ENCODE measurements at places on chromosomes 16 and 17. TPM values are rescaled to one million over a fixed set of nuclear protein-coding genes. Genes with fewer than 3 reads are reported as not detected.
A peak's percentile ranks its signal among the peaks of the same experiment; 100 is the strongest.

DNA sequence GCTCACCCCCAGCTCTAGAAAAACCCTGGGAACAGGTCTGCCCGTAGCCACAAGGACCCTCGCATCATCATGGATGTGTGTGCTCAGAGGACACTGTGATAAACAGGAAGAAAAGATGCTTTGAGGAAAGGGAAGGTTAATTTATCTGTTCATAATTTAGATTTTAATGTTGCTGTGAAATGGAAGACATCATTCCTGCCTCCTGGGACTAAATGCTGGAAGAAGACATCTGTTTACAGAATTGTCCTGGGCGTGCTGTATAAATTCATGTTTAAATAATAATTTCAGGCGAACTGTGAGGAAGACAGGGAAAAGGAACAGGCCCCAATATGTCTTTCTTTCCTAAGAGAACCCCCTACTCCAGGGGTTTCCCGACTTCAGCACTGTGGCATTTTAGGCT lies 112.6 kb downstream of the SHISA6 start:
- DNase-seq = no peak

XPO6 gene
- 42.9 TPM for polyA plus RNA-seq

DNA sequence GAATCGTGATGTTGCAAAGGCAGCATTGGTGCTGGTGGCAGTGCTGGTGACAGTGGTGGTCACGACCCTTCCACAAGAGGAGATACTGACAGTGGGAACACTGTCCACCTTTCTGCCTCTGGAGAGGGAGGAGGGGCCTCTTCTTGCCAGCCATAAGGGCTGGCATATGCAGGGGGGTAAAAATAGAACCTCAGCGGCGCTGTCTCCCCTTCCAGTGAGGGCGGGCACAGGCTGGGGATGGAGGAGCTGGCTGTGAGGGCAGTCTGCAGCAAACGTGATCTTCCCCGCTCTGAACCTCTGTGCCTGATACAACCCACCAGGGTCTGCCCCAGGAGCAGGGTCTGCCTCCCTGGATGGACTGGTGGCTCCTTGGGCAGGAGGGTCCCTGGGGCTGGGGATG lies 3.4 kb downstream of the RAP1GAP2 start:
- DNase-seq = no peak

- DNase-seq = peak; percentile 69
Measured at GRCh38 chr17:57604771-57605674, 140.1 kb downstream of the CCDC182 start.

- peak; percentile 7 for DNase-seq
Measured at GRCh38 chr17:36153895-36154610, 22.4 kb downstream of the TBC1D3B start.

DNA sequence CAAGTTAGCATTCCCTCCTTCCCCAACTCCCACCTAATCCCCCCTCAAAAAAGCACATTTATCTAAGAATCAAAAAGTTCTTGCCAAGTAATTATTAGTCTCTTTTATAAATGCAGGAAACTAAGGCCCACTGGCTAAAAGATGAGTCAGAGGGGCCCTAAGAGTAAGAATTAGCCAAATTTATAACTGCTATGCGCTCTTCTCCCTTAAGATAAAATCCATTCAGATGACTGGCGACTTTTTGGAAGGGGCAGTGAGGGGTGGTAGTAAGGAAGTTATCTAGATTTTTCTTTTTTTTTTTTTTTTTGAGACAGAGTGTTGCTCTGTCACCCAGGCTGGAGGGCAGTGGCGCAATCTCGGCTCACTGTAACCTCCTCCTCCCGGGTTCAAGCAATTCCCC lies 17.1 kb downstream of the ZNF652 start:
- DNase-seq = peak; percentile 20

DNA sequence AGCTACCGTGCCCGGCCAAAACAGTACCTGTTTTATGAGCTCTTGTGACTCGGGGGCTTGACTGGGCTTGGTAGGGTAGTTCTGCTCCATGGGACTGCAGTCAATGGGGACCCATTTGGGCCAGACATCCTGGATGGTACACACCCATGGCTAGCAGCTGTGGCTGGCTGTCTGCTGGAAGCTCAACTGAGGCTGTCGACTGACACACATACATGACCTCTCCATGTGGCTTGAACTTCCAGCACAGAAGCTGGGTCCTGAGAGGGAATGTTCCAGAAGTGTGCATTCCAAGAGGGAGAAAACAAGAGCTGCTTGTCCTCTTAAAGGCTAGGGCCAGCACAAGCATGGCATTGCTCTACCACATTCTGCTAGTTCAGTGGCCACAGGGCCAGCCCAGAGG lies 14.9 kb upstream of the NKD1 start:
- DNase-seq = no peak

ANTKMT gene
- 33.3 TPM for polyA plus RNA-seq

ERN2 gene
- polyA plus RNA-seq = not detected

DNA sequence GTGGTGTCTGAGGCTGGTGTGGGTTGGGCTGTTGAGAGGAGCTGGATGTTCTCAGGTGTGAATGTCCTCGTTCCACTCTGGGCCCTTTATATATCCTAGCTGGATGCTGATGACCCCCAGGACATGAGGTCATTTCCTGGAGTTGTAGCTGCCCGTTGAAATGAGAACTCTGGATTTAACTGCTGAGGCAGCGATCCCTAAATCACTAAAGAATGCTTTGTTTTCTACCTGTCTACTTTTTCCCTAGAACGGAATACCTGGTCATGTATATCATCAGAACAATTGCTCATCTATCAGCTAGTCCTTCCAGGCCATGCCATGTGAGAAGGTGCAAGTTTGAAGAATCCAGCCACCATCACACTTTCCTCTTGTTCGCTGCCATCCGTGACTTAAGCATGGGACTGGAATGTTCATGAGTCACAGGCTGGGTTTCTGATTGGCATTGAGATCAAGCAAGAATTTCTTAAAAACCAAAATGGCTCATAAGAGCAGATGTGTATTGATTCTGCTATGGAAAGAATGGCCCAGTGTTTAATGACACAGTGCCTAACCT lies at the start of gene KRTAP2-3:
Gene KRTAP2-3, minus strand, starts transcription at position 63 of the 553 bp plus-strand sequence. CDS start 64 bp downstream, outside the sequence.
- peak; percentile 97 for DNase-seq

Measured in GM23248 (cell line).